Ovary (tissue), 10 donors: ENCODE measurements at places on chromosomes 3 and 15.
A peak's percentile ranks its signal among the peaks of the same experiment; 100 is the strongest.

- DNase-seq, result no peak
Measured at GRCh38 chr15:92667287-92667904, 11.8 kb upstream of the FAM174B start.

- DNase-seq, result no peak
Measured at GRCh38 chr3:61237858-61238257, 13.4 kb downstream of the FHIT start.

GRCh38 chr15:95442107-95442719 lies 888.3 kb upstream of the NR2F2 start:
- DNase-seq, result no peak

GRCh38 chr15:53588773-53589172 lies 170.7 kb downstream of the WDR72 start:
- no peak for DNase-seq

- peak; percentile 24 for DNase-seq
Measured at GRCh38 chr3:15512166-15512565, 9.3 kb downstream of the COLQ start.

DNA sequence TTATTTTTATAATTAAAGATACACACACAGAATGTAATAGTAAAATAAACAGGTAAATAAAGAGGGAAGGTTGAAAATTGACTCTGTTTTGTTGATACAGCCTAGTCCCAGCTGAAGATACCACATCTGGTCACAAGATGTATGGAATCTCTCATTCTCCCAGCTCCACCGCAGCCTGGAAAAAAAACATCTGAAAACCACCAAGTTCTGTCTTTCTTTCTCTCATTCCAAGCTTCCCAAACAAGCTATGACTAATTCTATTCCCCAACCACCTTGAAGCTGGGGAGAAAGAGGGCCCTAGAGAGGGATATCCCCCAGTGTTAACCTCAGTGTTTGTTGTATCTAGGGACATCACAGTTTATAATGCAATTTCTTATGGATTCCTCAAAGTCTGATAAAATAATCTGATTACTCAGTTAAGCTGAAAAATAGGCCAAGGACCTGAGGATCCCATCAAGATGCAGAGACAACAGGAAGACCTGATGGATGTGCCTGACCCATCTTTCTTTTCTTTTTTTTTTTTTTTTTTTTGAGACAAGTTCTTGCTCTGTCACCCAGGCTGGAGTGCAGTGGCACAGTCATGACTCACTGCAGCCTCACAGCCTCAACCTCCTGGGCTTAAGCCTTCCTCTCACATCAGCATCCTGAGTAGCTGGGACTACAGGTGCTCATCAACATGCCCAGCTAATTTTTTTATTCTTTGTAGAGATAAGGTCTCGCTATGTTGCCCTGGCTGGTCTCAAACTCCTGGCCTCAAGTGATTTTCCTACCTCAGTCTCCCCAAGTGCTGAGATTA lies 38.1 kb downstream of the SRGAP3 start:
- DNase-seq, result no peak

- DNase-seq, result no peak
Measured at GRCh38 chr3:142276781-142277180, 51.4 kb upstream of the GK5 start.

DNA sequence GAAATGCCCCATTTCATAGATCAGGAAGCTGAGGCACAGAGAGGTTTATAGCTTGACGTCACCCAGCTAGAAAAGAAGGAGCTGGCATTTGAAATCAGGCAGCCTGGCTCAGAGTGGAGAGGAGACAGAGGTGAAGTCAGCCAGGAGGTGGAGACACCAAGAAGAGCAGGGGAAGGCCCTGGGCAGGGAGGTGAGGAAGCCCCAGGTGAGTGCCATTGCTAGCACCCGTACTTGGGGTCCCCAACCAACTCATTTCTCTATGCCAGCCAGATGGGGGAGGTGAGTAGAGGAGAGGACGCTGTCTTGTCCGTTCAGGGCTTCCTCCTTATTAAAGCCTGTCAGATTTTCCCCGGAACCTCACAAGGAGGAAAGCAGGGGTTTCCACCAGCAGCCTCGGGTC lies 149.6 kb upstream of the TLE3 start:
- DNase-seq, result no peak

GRCh38 chr15:66960519-66960918 lies 104.9 kb upstream of the SMAD3 start:
- no peak for DNase-seq

- DNase-seq, result no peak
Measured at GRCh38 chr3:155465664-155466063, 172.2 kb upstream of the STRIT1 start.

- no peak for DNase-seq
Measured at GRCh38 chr15:32825219-32825618, 107.4 kb downstream of the GREM1 start.

DNA sequence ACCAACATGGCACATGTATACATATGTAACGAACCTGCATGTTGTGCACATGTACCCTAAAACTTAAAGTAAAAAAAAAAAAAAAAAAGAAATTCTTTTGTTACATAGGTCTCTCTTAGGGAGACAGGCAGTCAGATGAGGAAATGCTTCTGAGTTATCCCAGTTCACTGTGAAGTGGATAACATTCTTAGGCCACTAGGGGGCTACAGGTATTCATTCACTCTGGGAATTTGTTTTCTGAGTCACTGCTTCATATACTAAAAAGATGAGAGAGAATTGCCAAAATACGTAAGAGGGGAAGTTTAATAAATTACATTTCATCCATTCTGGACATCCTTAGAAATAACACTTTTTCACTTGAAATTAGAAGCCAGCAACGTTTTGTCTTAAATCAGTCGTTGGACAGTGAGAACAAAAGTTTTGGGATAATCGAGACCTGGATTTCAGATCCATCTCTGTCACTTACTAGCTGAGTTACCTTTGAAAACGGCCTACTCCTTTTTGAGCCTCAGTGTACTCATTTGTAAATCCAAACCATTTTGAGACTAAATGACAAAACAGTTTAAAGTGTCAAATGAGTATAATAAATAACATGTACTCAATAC lies 738.4 kb upstream of the ALCAM start:
- no peak for DNase-seq

DNA sequence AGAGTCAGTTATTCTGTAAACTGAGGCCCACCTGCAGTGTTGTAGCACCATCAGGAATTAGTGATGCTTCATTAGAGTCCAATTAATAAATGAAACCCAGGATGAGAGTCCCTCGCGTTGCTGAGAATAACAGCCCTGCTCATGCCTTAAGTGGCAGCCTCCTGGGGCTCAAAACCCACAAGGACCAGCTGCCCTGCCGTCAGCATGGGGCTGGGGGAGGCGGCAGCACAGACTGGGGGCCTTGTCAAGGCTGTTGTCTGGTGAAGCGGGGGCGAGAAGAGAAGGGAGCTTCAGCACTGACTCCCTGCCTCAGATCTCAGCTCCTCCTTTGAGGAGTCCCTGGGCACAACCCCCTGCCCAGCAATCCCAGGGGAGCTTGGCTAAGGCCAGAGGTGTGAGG lies 21.0 kb downstream of the CCDC33 start:
- no peak for DNase-seq

GRCh38 chr3:39419742-39420315 lies 13.3 kb downstream of the RPSA start:
- no peak for DNase-seq

DNA sequence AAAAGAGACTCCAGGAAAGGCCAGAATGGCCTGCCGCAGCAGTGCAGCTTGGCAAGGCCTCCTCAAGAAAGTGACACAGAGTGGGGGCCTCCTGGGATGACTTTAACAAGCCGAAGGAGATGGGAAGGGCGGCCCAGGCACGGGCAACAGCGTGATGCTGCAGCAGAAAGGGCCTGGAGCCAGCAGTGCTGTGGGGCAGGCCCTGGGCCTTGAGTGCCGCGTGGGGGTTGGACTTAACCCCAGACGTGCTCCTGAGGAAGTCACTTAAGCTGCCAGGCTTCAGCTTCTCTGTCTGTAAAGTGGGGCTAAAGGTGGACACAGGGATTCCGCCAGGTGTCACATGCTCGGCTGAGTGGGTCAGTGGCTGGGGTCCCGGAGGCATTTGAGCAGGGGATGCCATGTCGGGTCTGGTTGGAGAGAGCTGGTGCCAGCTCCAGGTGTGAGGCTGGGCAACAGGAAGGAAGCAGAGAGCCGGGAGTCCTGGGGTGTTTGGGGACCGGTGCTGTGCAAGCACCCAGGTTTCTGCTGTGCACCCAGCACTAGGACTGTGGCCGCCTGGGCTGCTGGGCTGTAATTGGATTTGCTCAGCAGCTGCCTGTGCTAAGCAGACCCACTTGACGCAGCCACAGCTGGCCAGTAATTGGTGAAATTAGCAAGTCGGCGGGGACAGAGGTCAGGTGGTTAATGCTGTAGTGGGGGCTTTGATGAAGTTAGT lies 7.8 kb downstream of the DNAJB8 start:
- DNase-seq, result no peak

- DNase-seq, result no peak
Measured at GRCh38 chr3:10379961-10380360, 59.0 kb upstream of the SEC13 start.

DNA sequence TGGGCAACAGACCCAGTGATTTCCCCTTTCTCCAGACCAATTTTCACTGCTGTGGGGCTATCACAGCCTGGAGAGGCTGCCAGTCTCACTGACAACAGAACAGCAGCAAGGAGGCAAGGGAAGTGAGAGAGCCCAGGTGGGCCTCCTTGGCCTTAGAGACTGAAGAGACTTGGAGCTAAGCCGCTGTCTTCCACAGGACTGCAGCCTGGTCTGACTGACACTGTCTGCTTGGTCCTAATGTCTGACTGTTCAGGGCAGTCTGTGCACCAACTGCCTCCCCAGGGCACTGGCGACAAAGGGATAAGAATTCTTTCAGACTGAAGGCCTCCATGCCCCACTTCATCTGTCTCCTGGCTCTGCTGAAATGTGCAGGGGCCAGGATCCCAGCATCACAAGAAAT lies 11.5 kb downstream of the POMGNT2 start:
- DNase-seq, result no peak

DNA sequence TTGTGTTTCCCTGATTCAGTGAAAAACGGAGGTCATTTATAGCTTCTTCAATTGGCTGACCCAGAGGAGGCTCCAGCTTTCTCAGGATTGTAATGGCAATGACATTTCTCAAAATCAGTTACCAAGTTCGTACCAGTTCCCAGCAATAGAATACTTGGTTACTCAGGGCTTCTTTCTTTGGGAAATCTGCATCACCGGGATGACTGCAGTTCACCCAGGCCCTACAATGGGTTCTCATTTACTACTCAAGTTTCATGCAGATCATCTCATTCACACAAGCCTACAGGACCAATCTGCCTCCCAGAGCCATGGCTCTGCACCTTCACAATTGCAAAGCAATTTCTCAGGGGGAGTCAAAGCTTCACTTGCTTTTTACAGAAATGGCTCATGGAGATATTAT lies 109.6 kb downstream of the FHIT start:
- no peak for DNase-seq

GRCh38 chr15:98649472-98650416 lies 1.4 kb downstream of the IGF1R start:
- peak; percentile 52 for DNase-seq
